ENCODE measurements at places on chromosomes 1 and 21.

- H3K36me3 ChIP-seq = no peaks in the 10 kb centered on the region
- H3K4me1 ChIP-seq = no peaks in the 10 kb centered on the region
- DNase-seq = no peak
- H3K27me3 ChIP-seq = no peaks in the 10 kb centered on the region
- no peak overlapping the region for H3K4me3 ChIP-seq
These were observed 51.9 kb upstream of the C8B start for GRCh38 chr1:57017717-57018116.

- no peaks in the 10 kb centered on the region for H3K36me3 ChIP-seq
- no peak overlapping the region for H3K27ac ChIP-seq
- H3K4me1 ChIP-seq = no peaks in the 10 kb centered on the region
These were observed 14.5 kb downstream of the SLC6A17 start for GRCh38 chr1:110164725-110165350.

- no peak overlapping the region for H3K4me3 ChIP-seq
- no peak for DNase-seq
- H3K27me3 ChIP-seq = no peaks in the 10 kb centered on the region
- peaks cover 14% of the 10 kb centered on the region for H3K4me1 ChIP-seq
- no peak overlapping the region for H3K27ac ChIP-seq
These were observed 113.2 kb downstream of the TOMM20 start for GRCh38 chr1:235015291-235015985.

GRCh38 chr1:53766831-53767405 lies 28.0 kb upstream of the GLIS1 start:
- peak overlapping the region; percentile 3 for H3K4me3 ChIP-seq
- H3K36me3 ChIP-seq = no peaks in the 10 kb centered on the region
- peaks cover 2% of the 10 kb centered on the region for H3K4me1 ChIP-seq
- peak; percentile 82 for DNase-seq
- H3K27me3 ChIP-seq = no peaks in the 10 kb centered on the region
- peak overlapping the region; percentile 6 for H3K27ac ChIP-seq

- H3K4me3 ChIP-seq = no peak overlapping the region
- no peaks in the 10 kb centered on the region for H3K36me3 ChIP-seq
- DNase-seq = no peak
- no peak overlapping the region for H3K27ac ChIP-seq
- H3K4me1 ChIP-seq = peaks cover 11% of the 10 kb centered on the region
These were observed 10.1 kb upstream of the PADI1 start for GRCh38 chr1:17194615-17195528.

GRCh38 chr1:46043458-46044017 lies 88.9 kb downstream of the PIK3R3 start:
- H3K36me3 ChIP-seq = no peaks in the 10 kb centered on the region
- no peak overlapping the region for H3K4me3 ChIP-seq
- no peak for DNase-seq
- peaks cover 2% of the 10 kb centered on the region for H3K4me1 ChIP-seq

DNA sequence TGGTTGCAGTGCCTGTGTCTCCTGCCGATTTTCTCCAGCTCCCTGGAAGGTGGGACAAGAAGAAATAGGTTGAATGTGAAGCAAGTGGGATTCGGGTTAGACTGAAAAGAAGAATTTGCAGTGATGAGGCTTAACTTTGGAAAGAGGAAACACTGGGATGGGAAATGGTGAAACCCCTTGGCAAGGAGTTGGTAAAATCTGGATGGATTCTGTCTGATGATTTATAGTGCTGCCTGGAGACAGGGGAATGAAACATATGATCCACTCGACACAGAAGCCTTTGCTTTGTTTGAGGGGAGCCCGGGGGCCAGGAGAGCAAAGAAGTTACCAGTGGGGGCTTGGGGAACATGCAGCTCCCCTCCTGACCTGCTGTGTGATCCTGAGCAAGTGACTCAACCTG lies 67.2 kb downstream of the UBIAD1 start:
- no peak overlapping the region for H3K27ac ChIP-seq
- no peak overlapping the region for H3K4me3 ChIP-seq
- H3K27me3 ChIP-seq = peaks cover 15% of the 10 kb centered on the region
- no peaks in the 10 kb centered on the region for H3K36me3 ChIP-seq

GRCh38 chr1:185375583-185375982 lies 58.5 kb upstream of the IVNS1ABP start:
- no peaks in the 10 kb centered on the region for H3K36me3 ChIP-seq
- no peaks in the 10 kb centered on the region for H3K27me3 ChIP-seq
- no peak for DNase-seq
- no peak overlapping the region for H3K4me3 ChIP-seq
- no peaks in the 10 kb centered on the region for H3K4me1 ChIP-seq

GRCh38 chr1:222049176-222049575 lies 307.3 kb upstream of the DUSP10 start:
- H3K4me1 ChIP-seq = peaks cover 4% of the 10 kb centered on the region
- no peak overlapping the region for H3K27ac ChIP-seq

- no peak overlapping the region for H3K27ac ChIP-seq
- H3K36me3 ChIP-seq = no peaks in the 10 kb centered on the region
- DNase-seq = no peak
- H3K27me3 ChIP-seq = no peaks in the 10 kb centered on the region
These were observed 28.5 kb upstream of the HYI start for GRCh38 chr1:43482215-43482614.

GRCh38 chr21:41316200-41317062 lies at the start of gene FAM3B:
FAM3B (plus strand) TSS chr21:41316801; CDS start chr21:41316880, 79 bp downstream.
- H3K4me1 ChIP-seq = no peaks in the 10 kb centered on the region
- H3K27me3 ChIP-seq = peaks cover 9% of the 10 kb centered on the region
- no peak within 1 kb of the TSS for H3K4me3 ChIP-seq
- DNase-seq = no peak

GRCh38 chr21:18518054-18518481 lies 114.5 kb upstream of the TMPRSS15 start:
- no peaks in the 10 kb centered on the region for H3K4me1 ChIP-seq
- no peak overlapping the region for H3K4me3 ChIP-seq

GRCh38 chr1:70819231-70819630 lies 228.4 kb downstream of the PTGER3 start:
- H3K27me3 ChIP-seq = no peaks in the 10 kb centered on the region
- no peak overlapping the region for H3K4me3 ChIP-seq
- no peaks in the 10 kb centered on the region for H3K4me1 ChIP-seq
- no peak for DNase-seq
- H3K36me3 ChIP-seq = no peaks in the 10 kb centered on the region

DNA sequence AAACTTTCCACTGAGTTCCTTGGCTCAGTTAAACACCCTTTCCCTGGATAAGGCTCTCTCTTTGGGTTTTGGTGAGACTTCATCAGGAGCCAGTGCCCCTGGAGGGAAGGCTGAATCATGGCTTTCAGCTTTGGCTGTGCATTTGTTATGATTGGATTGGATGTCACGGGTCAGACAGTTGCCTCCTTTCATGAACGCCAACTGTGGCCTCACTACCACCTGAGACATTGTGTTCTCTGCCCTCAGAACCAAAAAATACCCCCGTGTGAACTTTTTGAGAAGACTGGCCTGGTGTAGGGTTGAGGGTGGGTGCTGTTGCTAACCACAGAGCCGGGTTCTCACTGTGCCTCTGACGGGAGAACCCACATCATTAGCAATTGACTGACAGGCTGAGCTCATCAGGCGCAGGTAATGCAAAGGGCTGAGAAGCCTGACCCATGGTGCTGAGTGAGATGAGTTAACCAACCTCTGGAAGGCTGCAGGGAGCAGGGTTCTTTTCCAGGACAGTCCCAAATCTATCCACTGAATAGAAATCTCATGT lies 65.6 kb downstream of the HHAT start:
- no peak overlapping the region for H3K4me3 ChIP-seq
- H3K27me3 ChIP-seq = no peaks in the 10 kb centered on the region
- H3K36me3 ChIP-seq = no peaks in the 10 kb centered on the region
- DNase-seq = no peak
- H3K4me1 ChIP-seq = peaks cover 10% of the 10 kb centered on the region

DNA sequence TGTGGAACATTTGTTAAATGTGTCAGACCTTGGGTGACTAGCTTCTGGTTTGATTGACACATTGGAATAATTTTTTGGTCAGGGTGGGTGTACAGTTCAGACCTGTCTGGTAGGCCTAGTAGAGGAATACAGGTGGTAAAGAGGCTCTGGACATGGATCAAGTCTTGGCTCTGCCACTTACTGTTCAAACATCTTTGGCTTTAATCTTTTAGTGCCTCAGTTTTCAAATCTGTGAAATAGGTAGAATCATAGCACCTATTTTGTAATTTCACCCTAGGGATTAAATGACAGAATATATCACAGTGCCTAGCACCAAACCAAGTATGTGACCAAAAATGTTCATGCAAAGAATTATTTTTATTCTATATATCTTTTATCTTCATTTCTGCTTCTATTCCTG lies 340.4 kb downstream of the RPS6KC1 start:
- H3K27ac ChIP-seq = no peak overlapping the region
- H3K4me1 ChIP-seq = no peaks in the 10 kb centered on the region
- no peak overlapping the region for H3K4me3 ChIP-seq

DNA sequence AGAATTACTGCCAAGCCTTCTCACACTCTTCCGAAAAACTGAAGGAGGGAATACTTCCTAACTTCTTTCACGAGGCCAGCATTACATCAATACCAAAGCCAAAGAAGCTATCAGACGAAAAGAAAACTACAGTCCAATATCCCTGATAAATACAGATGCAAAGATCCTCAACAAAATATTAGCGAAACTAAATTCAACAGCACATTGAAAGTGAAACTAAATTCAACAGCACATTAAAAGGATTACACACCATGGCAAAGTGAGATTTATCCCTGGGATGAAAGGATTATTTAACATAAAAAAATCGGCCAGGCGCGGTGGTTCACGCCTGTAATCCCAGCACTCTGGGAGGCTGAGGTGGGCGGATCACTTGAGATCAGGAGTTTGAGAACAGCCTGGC lies 176.8 kb downstream of the FAF1 start:
- peak overlapping the region; percentile 56 for H3K4me3 ChIP-seq
- DNase-seq = no peak
- no peaks in the 10 kb centered on the region for H3K27me3 ChIP-seq
- H3K4me1 ChIP-seq = no peaks in the 10 kb centered on the region

GRCh38 chr1:54124472-54124871 lies 28.3 kb downstream of the CDCP2 start:
- no peaks in the 10 kb centered on the region for H3K36me3 ChIP-seq
- DNase-seq = no peak
- peaks cover 2% of the 10 kb centered on the region for H3K4me1 ChIP-seq
- H3K27me3 ChIP-seq = no peaks in the 10 kb centered on the region

GRCh38 chr1:33036051-33036525 lies 595 bp downstream of the AK2 start:
- no peaks in the 10 kb centered on the region for H3K4me1 ChIP-seq
- DNase-seq = peak; percentile 10
- peak overlapping the region; percentile 88 for H3K4me3 ChIP-seq
- no peaks in the 10 kb centered on the region for H3K36me3 ChIP-seq

DNA sequence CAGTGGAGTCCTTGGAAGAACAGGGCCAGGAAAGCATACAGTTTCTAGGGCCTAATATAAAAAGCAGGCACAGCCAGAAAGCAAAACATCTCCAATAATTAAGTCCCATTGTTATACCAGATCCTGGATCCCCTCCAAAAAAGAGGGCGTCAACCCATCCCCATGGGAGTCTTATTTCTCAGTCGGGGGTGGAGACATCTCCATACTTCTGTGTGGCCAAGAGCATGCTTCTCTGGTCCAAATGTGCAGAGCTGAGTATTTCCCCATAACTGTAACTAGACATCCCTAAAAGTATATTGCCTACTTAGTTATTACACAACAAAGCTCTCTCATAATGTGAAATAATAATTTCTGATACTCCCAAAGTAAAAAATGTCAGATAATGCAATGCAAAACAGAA lies 104.2 kb upstream of the SOX13 start:
- no peaks in the 10 kb centered on the region for H3K36me3 ChIP-seq
- no peak overlapping the region for H3K4me3 ChIP-seq
- DNase-seq = no peak
- H3K27me3 ChIP-seq = no peaks in the 10 kb centered on the region
- no peak overlapping the region for H3K27ac ChIP-seq
- no peaks in the 10 kb centered on the region for H3K4me1 ChIP-seq

DNA sequence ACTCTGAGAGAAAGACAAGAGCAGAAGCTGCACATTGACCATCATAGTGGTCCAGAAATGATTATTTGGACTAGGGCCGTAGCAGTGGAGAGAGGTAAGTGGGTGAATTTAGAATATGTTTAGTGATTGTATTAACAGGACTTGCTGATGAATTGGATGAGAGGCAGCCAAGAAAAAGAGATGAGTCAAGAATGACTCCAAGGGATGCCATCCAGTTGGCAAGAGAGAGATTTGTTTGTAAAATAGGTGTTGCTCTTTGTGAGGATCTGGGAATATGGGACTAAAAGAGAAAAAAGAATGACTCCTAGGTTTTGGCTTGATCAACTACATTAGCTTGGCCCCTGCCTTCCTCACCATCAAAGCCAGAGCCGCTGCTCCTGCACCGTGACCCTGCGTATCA lies 54.2 kb upstream of the ARTN start:
- H3K4me1 ChIP-seq = no peaks in the 10 kb centered on the region
- no peaks in the 10 kb centered on the region for H3K27me3 ChIP-seq
- H3K4me3 ChIP-seq = no peak overlapping the region

DNA sequence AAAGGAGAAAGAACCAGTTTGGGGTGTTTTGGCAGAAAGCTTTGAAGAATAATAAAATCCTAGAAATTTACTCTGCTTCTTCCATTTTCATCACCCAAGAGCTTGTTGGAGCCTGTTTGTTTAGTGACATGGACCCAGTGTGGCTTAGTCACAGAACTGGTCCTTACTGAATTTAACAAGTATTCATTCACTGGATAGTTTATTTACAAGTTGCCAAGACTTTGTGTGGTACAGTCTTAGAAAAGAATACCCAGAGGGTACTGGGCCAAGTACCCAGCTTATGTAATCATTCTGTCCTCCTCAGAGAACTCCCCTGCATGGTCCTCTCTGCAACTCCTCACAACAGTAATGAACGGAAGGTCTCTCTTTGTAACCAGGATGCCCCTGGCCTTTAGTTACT lies 16.4 kb downstream of the RAB4A start:
- no peak for DNase-seq
- H3K27ac ChIP-seq = no peak overlapping the region
- no peaks in the 10 kb centered on the region for H3K27me3 ChIP-seq
- no peaks in the 10 kb centered on the region for H3K36me3 ChIP-seq
- peaks cover 3% of the 10 kb centered on the region for H3K4me1 ChIP-seq

DNA sequence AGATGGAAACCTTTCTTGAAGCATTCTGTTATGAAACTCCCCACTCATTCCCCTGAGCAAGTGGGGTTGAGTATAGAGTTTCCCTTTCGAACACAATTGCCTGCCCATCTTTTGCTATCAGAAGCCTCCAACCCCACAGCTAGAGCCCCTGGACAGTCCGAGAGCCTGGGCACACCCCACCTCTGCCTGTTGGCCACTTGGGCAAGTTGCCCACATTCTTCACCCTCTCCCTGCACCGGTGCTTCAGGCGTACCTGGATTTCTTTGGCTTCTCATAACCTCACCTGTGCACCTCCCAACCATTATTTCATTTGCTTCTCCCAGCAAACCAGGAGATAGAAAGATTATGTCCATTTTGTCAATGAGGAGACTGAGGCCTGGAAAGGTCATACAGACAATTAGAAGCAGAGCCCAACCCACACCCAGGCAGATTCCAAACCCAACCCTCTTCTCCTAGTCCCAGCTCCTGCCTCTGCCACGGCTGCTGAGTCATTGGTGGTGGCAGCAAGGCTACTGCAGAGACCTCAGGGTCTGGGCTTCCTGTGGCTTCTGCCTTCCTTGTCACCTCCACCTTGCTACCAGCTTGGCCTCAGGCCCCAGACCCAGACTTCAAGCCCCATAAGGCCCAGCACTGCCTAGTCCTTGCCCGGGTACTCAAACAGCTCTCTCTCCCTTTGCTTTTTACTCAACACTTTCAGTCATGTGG lies 118.7 kb upstream of the ZBTB40 start:
- no peaks in the 10 kb centered on the region for H3K36me3 ChIP-seq
- H3K4me1 ChIP-seq = no peaks in the 10 kb centered on the region
- peaks cover 16% of the 10 kb centered on the region for H3K27me3 ChIP-seq
- H3K4me3 ChIP-seq = no peak overlapping the region

GRCh38 chr1:52978045-52978444 lies 51.0 kb downstream of the SCP2 start:
- no peak for DNase-seq
- H3K4me3 ChIP-seq = no peak overlapping the region
- H3K4me1 ChIP-seq = no peaks in the 10 kb centered on the region
- no peak overlapping the region for H3K27ac ChIP-seq
- peaks cover 2% of the 10 kb centered on the region for H3K36me3 ChIP-seq
